MV-4-11 (cell line): ENCODE measurements at places on chromosomes 13 and 19.
A peak's percentile ranks its signal among the peaks of the same experiment; 100 is the strongest.

- DNase-seq: no peak
Measured at GRCh38 chr19:10680545-10681135, 20.6 kb upstream of the QTRT1 start.

GRCh38 chr13:102172406-102172805 lies 229.4 kb downstream of the FGF14 start:
- no peak for DNase-seq

GRCh38 chr13:59474696-59475095 lies 689.0 kb downstream of the DIAPH3 start:
- DNase-seq: no peak

- peak; percentile 100 for DNase-seq
Measured at GRCh38 chr19:6577476-6578125, 13.3 kb downstream of the CD70 start.

DNA sequence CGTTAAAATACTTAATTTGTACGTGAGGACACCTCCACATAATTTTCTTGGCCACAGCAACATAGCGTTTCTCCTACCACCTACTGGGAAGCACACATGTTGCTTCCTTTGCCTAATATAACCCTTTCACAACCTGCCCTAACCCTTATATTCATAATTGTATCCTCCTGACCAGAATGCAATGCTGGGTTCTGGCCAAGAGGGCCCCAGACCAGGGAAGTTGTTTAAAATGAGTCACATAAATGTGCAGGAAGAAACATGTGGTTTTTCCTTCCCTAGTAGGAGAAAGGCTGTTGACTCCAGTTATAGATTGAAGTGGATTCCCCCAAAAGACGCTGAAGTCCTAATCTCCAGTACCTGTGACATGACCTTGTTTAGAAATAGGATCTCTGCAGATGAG lies 187.3 kb downstream of the NUFIP1 start:
- DNase-seq: peak; percentile 72

- DNase-seq: no peak
Measured at GRCh38 chr13:43078399-43078798, 55.0 kb downstream of the DNAJC15 start.

DNA sequence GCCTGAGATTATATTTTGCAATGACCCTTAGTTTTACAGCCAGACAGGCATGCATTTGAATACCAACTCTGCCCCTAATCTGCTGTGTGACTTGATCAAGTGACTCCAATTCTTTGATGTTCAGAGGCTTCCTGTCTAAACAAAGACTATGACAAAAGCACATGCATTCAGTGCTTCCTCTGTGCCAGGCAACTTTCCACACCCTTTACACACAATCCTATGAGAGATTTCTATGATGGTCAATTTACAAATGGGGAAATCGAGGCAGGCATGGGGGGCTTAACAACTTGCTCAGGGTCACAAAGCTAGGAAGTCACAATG lies 3.7 kb upstream of the LYPD3 start:
- no peak for DNase-seq

DNA sequence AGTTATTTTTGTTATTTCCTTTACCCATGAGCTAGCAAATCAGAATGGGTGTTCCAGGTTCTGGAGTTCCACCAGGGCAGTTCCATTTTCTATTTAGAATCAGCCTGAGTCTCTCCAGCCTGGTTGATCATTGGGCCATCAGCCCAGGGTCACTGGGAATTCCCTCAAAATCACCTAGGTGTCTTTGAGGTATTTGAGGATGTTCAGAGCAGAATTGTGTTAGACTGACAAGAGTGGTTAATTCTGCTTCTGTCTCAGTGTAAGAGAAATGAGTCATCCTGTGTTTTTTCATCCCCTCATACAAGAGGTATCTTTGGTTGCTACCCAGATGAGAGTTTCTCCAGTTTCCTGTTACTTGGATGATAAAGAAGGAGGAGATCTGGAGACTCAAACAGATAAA lies 11.7 kb downstream of the ZNF66 start:
- DNase-seq: no peak

GRCh38 chr13:86155756-86156155 lies 356.5 kb upstream of the SLITRK6 start:
- no peak for DNase-seq

GRCh38 chr13:29551214-29551613 lies 44.3 kb downstream of the SLC7A1 start:
- DNase-seq: no peak

- peak; percentile 35 for DNase-seq
Measured at GRCh38 chr19:7637374-7638256, 705 bp downstream of the STXBP2 start.

- DNase-seq: no peak
Measured at GRCh38 chr19:13475044-13475443, 31.2 kb downstream of the CACNA1A start.

DNA sequence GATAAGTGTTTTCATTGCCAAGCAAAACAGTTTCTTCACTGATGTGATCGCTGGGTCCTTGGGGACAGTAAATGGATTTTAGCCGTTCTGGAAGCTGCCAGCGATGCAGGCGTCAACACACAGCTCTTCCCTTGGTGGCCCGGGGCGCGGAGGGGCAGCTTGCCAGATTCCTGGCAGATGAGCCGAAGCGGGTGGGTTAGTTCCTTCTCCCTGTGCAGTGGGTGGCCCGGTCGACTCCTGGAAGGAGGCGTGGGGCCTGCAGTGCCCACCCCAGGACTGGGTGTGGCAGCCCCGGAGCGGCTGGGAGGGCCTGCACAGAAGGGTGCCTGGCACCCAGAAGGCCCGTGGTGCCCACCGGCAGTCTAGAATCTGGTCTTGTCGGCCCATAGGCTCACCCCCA lies 69.0 kb downstream of the KDM4B start:
- no peak for DNase-seq

DNA sequence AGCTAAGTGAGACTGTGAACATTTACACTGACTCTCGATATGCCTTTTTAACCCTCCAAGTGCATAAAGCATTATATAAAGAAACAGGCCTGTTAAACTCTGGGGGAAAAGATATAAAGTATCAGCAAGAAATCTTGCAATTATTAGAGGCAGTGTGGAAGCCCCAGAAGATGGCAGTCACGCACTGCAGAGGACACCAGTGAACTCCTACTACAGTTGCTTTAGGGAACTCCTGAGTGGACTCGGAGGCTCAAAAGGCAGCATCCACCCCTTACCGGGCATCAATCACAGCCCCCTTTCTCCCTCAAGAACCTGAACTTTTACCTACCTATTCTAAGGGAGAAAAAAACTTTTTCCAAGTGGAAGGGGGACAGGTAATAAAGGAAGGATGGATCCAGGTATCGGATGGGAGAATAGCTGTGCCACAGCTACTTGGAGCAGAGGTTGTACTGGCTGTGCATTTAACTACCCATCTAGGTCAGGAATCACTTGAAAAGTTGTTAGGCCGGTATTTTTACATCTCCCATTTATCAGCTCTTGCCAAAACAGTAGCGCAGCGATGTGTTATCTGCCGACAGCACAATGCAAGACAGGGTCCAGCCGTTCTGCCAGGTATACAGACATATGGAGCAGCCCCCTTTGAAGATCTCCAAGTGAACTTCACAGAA lies 80.1 kb downstream of the ZNF486 start:
- no peak for DNase-seq

DNA sequence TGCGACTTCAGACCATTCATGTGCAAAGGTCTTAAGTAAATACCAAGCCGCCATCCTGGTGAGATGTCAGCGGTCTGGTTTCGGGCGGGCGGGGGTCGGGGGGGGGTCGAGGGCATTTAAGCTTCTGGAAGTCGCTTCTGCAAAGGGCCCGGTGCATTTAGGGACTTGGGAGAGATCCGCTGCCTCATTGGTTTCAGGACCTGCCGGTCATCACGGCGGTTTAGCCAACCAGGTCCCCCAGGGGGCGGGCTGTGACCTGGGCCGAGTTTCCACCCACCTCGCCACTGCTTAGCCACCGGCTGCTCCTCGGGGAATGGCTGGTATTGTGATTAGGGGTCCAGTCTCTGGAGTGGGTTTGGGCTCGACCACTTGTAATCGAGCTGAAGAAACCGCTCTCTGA lies 7.8 kb downstream of the ANKLE1 start:
- DNase-seq: peak; percentile 88

- DNase-seq: no peak
Measured at GRCh38 chr13:74111901-74112824, 22.0 kb downstream of the KLF12 start.

DNA sequence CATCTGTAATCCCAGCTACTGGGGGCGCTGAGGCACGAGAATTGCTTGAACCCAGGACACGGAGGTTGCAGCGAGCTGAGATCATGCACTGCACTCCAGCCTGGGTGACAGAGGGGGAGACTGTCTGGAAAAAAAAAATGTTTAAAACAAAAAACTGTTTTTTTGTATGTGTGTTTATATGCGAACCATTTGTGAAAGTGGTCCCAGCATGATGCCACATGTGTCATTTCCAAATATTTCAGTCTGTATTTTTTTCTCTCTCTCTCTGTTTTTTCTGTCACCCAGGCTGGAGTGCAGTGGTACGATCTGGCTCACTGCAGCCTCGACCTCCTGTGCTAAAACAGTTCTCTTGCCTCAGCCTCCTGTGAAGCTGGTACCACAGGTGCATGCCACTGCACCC lies 37.4 kb downstream of the SAE1 start:
- DNase-seq: no peak

GRCh38 chr19:48646001-48646721 lies at the start of gene CA11:
CA11 (minus strand) TSS chr19:48646187; CDS start chr19:48645632, 555 bp downstream.
- peak; percentile 74 for DNase-seq

DNA sequence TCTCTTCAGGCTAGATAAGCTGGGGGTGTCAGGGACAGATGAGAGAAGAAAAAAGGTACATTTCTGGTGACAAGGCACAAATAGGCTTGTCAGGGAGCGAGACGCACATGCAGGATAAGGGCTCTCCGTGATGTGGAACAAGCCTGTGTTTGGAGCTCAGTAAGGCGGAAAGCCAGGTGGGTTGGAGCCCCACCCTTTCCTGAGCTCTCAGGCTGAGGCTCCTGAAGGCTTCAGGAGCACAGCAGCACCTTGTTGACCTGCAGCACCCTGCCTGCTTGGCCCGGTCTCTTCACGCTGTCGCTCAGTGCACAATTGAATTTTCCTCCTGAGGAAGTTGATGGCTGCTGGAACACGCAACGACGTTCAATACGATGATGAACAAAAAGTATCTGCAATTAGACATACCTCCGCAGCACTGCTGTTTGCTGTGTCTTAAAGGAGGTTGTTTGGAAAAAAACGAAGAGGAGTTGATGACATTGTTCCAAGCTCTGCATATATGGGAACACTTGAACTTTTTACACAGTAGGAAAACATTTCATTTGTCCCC lies 29.3 kb downstream of the SERP2 start:
- no peak for DNase-seq
